ENCODE measurements at places on chromosomes 6 and 20.

DNA sequence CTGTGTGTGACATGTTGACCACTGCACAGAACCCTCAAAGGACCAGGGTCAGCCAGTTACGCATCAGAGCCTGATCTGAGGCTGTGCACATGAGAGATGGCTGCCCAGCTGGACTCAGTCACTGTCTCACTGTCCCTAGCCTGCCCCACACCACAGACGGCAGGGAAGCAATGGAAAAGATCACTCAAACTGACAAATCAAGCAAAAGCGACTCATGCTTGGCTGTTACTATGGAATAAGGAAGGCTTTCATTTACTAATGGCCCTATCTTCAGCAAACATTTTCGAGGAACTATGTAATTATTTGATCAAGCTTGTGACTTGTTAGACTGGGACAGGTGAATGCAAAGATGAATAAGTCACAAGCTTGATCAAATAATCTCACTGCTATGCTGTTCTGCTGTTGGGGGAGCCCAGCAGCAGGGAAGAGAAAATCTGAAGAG lies 137.0 kb downstream of the SLC23A2 start:
- no peak for DNase-seq

DNA sequence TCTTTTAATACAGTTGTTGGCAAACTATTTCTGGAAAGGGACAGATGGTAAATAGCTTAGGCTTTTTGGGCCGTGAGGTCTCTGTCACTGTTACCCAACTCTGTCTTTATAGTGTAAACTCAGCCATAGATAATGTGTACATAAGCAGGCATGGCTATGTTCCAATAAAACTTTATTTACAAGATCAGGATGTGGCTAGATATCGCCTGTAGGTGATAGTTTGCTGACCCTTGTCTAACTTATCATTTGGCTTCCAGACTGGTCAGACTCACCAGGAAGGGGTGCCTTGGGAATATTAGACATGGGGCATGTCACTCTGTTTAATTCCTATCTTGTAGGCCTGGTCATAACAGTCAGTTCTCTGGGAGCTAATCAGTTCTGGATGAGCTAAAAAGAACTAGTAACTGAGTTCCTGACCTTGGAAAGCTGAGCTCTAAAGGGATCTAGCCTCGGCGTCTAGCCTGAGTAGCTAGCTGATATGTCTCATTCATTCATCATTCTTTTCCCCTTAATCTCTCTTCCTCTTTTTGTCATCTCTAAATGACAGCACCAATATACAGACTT lies 163.6 kb downstream of the SLC16A10 start:
- DNase-seq = no peak

DNA sequence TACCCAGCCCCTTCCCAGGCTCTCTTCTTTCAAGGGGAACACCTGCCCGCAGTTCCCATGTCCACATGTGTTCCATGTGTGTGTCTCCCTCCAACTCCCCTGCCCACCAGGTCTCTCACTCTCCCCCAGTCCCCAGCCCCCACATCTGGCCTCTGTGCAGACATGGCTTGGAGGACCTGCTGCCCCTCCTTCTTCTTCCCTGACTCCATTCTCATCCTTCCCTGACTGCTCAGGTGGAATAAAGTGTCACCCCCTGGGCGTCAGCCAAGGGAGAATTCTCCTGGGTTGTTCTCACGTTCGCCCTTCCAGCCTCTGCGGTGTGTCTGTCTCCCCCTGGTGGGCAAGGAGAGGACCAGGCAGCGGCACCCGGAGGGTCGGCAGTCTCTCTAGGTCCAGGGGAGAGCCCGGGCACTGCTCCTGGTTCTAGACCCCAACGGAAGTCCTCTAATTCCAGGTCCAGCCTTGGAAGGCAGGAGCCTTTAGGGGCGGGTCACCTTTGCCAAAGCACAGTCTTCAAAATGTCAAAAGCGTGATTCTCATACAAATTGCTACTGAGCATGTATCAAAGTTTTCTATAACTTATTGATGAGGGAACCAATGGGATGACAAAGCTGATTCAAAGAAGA lies 50.5 kb downstream of the EBF4 start:
- DNase-seq = peak; percentile 73

- peak; percentile 65 for DNase-seq
Observed at GRCh38 chr20:17648791-17649730, 33.0 kb downstream of the RRBP1 start.

GRCh38 chr20:3082306-3082951 lies 2.1 kb downstream of the AVP start:
- no peak for DNase-seq

DNA sequence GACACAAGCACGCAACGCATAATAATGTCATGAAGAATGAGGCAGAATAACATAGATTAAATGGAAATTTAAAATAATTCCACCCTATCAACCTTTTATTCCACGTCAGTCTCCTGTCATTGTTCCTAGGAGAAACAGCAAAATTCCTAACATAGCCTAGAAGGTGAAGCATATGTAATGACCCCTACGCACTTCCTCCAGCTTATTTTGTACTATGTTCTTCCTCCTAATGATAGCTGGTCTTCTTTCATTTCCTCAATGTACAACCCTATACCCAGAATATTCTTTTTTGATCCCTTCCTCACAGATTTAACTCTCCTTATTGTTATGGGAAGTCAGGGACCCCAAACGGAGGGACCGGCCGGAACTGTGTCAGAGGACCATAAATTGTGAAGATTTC lies 122.0 kb upstream of the CARMIL1 start:
- DNase-seq = no peak

GRCh38 chr20:56843817-56844216 lies 214.7 kb downstream of the TFAP2C start:
- no peak for DNase-seq

- DNase-seq = peak; percentile 37
Observed at GRCh38 chr20:37463726-37464494, 57.1 kb upstream of the NNAT start.

DNA sequence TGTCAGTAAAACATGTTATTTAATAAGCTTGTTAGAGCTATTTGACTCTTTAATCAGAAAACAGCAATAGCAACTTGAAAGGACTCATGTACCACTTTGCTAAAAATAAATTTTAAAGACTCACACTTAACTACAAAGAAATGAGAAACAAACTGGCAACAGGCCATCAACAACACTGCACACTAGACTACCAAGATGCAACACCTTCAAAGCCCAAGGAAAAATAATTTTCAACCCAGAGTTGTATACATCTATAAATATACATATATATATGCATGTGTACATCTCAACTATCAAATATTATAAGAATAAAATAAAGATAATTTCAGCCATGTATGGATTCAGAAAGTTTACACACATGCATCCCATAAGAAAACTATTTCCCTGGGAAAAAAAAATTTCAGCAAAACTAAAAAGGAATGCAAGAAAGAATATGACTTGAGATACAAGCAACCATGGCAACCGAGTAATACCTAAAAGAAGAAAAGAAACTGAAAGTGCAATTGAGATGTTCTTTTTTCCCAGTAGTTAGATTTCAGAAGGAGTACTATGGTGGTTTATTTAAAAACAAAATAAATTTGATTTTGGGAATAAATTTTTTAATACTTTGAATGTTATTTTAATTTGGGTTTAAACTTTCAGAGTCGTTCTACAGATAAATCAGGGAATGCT lies 303.8 kb downstream of the UBE3D start:
- no peak for DNase-seq

- DNase-seq = no peak
Observed at GRCh38 chr6:94468830-94469229, 1049.5 kb upstream of the EPHA7 start.

GRCh38 chr20:41140226-41141133 lies 3.1 kb downstream of the PLCG1 start:
- no peak for DNase-seq

DNA sequence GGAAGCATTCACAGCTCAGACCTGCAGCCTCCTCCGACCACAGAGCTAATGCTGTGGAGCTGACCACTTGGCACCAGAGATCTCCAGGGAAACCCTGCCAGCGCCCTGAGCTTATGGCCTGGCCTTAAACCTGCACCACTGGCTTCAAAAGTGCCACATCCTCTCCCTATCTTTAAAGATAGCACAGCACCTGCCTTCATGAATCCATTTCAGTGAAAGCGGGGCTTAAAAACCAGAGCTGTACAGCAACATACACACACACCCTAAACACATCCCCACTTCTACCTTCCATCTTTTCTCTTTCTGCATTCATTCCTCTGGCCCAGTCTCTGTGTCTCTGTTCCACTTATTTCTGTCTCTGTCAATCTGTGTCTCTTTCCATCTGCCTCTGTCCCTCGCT lies 59.8 kb upstream of the CCDC167 start:
- no peak for DNase-seq

- DNase-seq = no peak
Observed at GRCh38 chr6:109305028-109305427, 77.2 kb downstream of the CD164 start.

DNA sequence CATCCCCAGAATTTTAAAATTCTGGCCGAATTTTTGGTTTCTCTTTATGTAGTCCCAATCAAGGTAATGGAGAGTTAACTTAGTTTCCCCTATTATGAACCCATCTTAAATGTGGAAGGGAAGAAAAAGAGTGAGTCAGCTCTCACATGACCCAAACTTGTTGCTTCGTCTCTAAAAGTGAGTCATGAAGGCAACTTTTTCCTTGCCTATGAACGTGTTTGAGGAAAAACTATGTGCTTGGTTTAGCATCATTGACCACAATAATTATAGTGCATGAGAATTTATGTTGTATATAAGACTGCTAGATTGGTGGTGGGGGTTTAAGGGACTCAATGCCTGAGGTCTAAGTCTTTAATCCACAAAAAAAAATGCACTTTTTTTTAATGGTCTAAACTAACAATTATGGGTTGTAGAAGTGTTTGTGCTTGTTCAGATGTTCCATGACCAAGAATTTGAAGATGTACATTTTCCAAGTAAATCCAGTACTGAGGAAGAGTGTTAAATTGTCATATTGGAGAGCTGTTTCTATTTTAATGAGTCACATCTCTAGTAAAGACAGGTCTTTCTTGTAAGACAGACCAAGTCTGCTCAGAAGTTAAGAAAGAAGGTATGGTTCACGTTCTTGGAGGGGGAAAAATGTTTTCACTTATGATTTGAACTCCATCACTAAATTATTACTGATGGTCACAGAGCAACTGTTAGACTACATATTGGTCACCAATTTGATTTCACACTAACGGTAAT lies 409.9 kb upstream of the MARCKS start:
- no peak for DNase-seq

- no peak for DNase-seq
Observed at GRCh38 chr6:125753937-125754259, 4.5 kb downstream of the HEY2 start.

GRCh38 chr6:162474722-162475121 lies 252.8 kb downstream of the PRKN start:
- no peak for DNase-seq

- no peak for DNase-seq
Observed at GRCh38 chr20:32922466-32922865, 63.7 kb downstream of the EFCAB8 start.

DNA sequence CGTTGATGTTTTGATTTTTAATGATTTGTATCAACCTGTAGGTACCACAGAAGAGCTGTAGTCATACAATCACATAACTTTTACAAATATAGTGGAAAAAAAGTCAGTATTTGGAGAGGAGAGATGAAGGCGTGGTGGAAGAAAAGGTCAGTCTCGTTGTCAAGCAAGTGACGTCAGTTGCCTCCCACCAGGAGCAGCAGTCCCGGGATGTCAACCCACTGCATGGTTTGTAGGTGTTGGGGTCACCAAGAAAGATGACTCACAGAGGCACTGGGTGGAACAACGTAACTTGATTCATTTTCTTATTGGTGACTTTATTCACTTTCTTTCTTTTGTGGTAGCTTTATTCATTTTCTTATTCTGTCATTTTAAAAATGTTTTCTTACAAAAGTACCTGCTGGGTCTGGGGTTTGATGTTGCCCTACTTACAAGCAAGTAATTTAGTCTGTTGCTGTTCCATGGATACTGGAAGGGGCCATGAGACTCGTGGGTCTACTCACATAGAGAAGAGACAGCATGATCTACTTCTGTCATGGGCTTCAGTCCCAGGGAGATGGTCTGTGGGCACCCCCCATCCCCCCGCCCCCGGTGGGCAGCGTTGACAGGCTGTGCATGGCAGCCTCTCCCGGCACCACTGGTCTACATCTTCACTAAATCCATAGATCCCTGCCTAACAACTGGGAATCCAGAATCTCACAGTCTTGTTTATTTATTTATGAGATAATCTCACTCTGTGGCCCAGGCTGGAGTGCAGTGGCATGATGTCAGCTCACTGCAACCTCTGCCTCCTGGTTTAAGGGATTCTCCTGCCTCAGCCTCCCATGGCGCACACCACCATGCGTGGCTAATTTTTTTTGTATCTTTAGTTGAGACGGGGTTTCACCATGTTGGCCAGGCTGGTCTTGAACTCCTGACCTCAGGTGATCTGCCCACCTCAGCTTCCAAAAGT lies 36.4 kb upstream of the SYNJ2 start:
- no peak for DNase-seq

DNA sequence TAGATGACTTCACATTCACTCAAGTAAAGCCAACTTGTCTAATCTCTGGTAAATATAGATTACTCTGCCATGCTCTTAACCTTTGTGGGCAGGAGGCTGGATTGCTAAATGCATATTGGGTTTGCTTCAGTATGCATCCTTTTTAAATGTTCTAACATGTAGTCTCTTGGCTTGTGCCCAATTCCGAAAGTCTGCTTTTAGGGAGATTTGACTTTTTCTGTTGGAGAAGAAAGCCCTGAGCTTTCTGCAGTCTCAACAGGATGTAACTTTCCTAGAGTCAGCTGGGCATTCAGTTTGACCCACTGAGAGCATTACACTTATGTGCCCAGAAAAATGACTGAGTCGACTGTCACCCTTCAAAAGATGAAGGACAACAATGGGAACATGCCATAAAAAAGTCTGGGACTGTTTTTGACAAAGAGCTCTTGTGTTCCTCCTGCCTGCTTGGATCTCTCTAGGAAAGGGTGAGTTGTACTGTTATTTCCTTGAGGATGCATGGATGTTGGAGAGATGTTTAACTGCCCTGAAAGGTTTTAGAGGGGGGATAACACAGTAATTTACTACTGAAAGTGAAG lies 299.4 kb downstream of the ZFAND3 start:
- DNase-seq = no peak

DNA sequence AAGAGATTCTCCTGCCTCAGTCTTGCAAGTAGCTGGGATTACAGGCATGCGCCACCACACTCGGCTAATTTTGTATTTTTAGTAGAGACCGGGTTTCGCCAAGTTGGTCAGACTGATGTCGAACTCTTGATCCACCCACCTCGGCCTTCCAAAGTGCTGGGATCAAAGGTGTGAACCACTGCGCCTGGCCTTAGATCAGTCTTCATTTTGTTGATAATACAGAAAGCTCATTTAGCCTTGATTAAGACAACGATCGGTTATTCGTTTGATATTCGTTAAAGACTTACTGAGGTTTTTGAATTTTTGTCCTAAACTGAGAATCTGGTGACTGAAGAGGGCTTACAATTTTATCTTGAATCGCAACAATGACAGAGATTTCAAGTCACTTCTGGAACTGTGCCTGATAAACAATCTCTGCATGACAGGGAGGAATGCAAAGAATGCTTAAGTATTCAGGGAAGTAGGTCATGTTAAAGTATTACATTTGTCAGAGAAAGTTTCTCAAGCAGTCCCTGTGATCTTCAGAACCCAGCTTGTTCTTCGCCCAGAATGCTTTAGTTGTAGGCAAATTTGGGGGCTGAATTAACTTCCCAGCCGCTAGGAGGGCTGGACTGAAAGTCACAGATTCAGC lies 14.8 kb downstream of the AKAP12 start:
- no peak for DNase-seq

Data from WERI-Rb-1 (cell line).